CMK (cell line): ENCODE measurements at places on chromosomes 5 and 9.

GRCh38 chr9:108043585-108043984 is 554.0 kb upstream of the KLF4 start:
- DNase-seq, result no peak

- no peak for DNase-seq
Measured at GRCh38 chr9:16611001-16611400, 259.5 kb downstream of the BNC2 start.

GRCh38 chr5:74054641-74055421 is 428.8 kb downstream of the ARHGEF28 start:
- DNase-seq, result no peak

DNA sequence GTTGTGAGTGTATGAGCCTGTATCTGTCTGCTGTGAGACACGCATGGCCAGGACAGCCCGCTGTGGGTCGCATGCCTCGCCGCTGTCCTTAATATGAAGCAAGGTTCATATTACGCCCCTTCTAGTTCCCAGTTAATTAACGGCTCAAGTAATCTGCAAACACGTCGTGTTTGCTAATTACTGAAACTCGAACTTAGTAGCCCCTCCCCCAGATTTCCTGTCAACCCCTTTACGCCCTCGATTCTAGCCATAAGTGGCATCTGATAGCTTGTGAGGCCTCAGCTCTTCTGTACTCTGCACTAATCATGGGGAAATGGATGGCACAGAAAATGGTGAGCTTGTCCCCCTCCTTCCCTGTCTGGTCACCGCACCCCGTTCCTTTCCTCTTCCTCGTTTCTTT is 116.9 kb upstream of the OTULINL start:
- peak; percentile 86 for DNase-seq

DNA sequence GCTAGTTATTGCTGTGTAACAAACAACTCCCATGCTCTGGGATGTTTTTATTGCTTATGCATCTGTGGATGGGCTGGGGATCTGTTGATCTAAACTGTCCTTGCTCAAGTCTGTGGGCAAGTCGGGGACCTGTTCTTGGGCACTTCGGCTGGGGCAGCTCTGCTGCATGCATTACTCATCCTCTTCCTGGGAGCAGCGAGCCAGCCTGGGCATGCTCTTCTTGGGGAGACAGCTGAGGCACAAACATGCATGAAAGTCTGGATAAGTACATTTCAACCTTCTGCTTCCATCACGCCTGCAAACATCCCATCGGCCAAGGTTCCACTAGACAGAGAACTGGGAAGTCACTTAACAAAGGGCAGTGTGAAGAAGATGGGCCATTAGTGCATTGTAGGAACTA is 66.3 kb downstream of the ANKRD33B start:
- DNase-seq, result no peak
